ENCODE measurements at places on chromosomes 11 and 22. TPM values are rescaled to one million over a fixed set of nuclear protein-coding genes. Genes with fewer than 3 reads are reported as not detected.

GRCh38 chr11:326842-327580, 6.4 kb upstream of the IFITM3 start:
- peak; percentile 97 for DNase-seq
- peak overlapping the region; percentile 89 for H3K27ac ChIP-seq
- no peaks in the 10 kb centered on the region for H3K27me3 ChIP-seq
- H3K4me1 ChIP-seq, result no peaks in the 10 kb centered on the region
- H3K4me3 ChIP-seq, result peak overlapping the region; percentile 11
- no peaks in the 10 kb centered on the region for H3K36me3 ChIP-seq

DNA sequence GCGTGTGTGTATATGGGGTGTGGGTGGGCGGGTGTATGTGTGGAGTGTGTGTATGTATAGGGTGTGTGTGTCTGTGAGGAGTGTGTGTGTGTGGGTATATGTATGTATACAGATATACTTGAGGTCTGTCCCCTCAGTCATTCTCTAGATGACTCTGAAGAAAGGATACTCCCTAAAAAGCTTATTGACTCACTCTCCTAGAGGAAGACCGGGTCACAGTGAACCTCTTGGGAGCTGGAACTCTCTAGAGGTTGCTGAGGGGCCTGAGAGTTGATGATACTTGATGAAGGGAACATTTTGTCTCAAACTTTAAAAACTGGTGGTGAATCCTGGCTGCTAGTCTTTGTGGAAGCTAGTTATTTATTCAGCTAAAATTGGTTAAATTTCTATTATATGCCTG, 15.1 kb downstream of the STX3 start:
- no peak overlapping the region for H3K27ac ChIP-seq
- no peak overlapping the region for H3K4me3 ChIP-seq
- no peaks in the 10 kb centered on the region for H3K27me3 ChIP-seq
- no peaks in the 10 kb centered on the region for H3K36me3 ChIP-seq

DNA sequence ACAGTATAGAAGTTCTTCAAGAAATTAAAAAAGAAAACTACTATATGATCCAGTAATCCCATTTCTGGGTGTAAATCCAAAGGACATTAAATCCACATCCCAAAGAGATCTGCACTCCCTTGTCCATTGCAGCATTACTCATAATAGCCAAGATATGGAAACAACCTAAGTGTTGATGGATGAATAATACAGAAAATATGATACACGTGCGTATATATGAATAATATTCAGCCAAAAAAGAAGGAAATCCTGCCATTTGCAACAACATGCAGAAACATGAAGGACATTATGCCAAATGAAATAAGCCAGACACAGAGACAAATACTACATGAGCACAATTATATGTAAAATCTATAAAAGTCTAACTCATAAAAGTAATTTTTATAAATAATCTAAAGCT, 306.3 kb upstream of the ANO3 start:
- no peak overlapping the region for H3K4me3 ChIP-seq
- H3K27me3 ChIP-seq, result no peaks in the 10 kb centered on the region
- H3K27ac ChIP-seq, result no peak overlapping the region
- no peaks in the 10 kb centered on the region for H3K36me3 ChIP-seq
- no peaks in the 10 kb centered on the region for H3K4me1 ChIP-seq

- no peak for DNase-seq
Observed at GRCh38 chr22:43707648-43708047, 104.5 kb downstream of the EFCAB6 start.

DNA sequence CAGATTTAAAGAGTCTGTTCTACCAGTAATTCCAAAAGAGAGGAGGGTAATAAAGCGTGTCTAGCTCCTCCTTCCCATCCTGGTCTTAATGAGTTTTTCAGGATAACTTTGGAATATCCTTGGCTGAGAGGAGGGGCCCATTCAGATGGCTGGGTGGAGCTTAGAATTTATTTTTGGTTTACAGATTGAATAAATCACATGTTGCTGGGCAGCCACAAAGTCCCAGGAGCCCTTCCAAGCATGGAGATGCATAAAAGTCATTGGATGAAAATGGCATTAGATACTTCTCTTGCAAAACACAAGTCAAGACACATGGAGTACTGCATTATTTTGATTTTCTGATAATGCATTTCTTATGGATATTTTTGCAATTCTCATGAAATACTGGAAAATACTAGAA, 139.0 kb downstream of the TRPC6 start:
- H3K4me1 ChIP-seq, result peaks cover 6% of the 10 kb centered on the region
- DNase-seq, result no peak
- no peaks in the 10 kb centered on the region for H3K36me3 ChIP-seq
- H3K4me3 ChIP-seq, result no peak overlapping the region
- H3K27ac ChIP-seq, result no peak overlapping the region

TRIM49 gene
- not detected for total RNA-seq

DNA sequence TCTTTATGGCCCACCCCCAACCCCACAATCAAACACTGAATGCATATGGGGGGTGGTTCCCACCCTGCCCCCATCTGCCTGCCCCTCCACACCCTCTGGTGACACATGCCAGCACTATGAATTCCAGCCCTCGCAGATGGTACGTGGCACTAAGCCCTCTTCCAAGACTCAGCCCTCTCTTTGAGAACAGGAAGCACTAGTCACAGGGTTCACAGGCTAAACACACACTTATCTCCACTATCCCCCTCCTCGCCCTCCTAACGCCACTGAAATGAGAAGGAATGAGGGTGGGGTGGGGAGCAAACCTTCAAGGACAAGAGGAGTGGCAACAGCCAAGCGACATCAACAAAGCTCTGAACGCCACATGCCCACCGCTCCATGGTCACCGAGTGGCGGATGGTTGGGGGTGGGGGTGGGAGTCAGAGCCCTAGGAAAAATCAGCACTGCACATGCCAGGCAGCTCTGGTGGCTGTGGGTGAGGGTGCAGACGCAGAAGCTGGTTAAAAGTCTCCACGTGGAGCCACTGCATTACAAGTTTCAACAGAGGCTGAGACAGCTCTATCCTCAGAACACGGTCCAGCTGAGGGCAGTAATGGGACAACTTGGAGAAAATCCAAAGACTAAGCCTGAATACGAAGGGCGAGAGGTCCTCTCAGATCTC, 33.6 kb downstream of the TMEM184B start:
- no peaks in the 10 kb centered on the region for H3K4me1 ChIP-seq
- peak overlapping the region; percentile 27 for H3K27ac ChIP-seq
- H3K4me3 ChIP-seq, result no peak overlapping the region
- H3K36me3 ChIP-seq, result peaks cover 16% of the 10 kb centered on the region
- H3K27me3 ChIP-seq, result no peaks in the 10 kb centered on the region
- DNase-seq, result no peak

FADD gene
- total RNA-seq, result 33.6 TPM

GPHA2 gene
- not detected for total RNA-seq

GRCh38 chr11:116603728-116604323, 169.0 kb downstream of the BUD13 start:
- no peak overlapping the region for H3K27ac ChIP-seq
- no peaks in the 10 kb centered on the region for H3K27me3 ChIP-seq
- H3K4me1 ChIP-seq, result no peaks in the 10 kb centered on the region
- no peak overlapping the region for H3K4me3 ChIP-seq
- DNase-seq, result no peak
- H3K36me3 ChIP-seq, result no peaks in the 10 kb centered on the region

MMP27 gene
- total RNA-seq, result not detected

DNA sequence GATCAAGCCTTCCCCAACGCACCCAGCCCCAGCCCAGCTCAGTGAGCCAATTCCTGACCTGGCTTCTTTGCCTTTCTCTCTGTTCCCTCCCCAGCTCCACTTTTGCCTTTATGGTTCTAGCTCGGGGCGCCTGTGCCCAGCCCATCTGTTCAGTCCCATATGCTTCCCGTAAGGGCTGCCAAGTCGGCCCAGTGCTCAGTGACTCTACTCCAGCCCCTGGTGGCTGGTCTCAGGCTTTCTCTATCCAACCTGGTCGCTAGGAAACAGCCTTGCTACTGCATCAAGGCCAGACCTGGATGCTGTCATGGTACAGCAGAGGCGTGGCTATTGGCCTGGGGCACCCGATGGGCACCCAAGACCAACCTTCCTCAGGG, 178.0 kb downstream of the DSCAML1 start:
- H3K4me3 ChIP-seq, result no peak overlapping the region
- H3K36me3 ChIP-seq, result no peaks in the 10 kb centered on the region
- no peaks in the 10 kb centered on the region for H3K4me1 ChIP-seq
- no peaks in the 10 kb centered on the region for H3K27me3 ChIP-seq
- no peak for DNase-seq

DEUP1 gene
- total RNA-seq, result not detected

DNA sequence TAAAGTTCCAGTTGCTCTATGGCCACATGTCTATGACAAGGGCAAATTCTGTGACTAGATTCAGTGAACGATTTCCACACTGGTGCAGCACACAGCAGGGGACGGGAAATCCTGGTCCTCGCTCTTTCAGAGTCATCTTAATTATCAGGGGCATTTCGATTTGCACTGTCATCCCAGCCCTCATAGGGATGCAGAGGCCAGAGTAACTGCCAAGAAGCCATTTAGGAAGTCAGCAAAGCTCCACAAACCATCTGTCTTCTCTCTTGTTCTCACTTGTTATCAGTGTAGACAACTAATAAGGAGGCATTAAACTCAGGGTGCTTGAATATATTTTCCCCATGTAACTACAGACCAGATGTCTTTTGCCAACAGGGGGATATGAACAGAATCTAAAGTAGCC, 151.7 kb downstream of the STK33 start:
- H3K36me3 ChIP-seq, result no peaks in the 10 kb centered on the region
- no peak for DNase-seq
- no peaks in the 10 kb centered on the region for H3K4me1 ChIP-seq
- no peaks in the 10 kb centered on the region for H3K27me3 ChIP-seq
- no peak overlapping the region for H3K4me3 ChIP-seq

DNA sequence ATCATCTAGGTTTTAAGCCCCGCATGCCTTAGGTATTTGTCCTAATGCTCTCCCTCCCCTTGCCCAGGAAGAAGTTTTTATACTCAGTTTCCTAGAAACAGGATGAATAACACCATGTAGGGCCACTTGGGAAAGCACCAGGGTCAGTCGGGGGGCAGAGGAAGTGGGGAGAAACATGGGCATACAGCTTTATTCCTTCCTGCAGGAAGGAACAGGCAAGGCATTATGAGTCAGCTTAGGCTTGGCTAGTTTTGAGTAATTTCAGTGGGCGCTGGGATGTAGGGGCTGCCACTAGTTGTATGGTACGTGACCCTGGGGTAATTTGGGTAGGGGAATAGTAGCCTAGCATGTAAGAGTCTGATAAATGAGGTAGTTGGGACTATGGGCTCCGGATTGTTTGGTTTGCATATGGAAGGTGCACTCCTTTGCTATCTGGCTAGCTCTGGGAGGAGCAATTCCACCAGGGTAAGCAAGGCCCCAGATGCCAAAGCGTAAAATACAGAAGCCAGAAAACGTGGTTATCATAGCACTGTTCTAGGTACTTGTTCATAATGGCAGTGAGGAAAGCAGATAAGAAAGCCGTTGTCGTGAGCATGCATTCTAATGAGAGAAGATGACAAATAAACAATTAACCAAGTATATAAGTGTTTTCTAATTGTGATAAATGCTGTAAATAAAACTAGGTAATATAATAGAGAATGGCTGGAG, 24.8 kb downstream of the ACER3 start:
- H3K4me1 ChIP-seq, result peaks cover 5% of the 10 kb centered on the region
- H3K27ac ChIP-seq, result no peak overlapping the region
- no peak for DNase-seq

DNA sequence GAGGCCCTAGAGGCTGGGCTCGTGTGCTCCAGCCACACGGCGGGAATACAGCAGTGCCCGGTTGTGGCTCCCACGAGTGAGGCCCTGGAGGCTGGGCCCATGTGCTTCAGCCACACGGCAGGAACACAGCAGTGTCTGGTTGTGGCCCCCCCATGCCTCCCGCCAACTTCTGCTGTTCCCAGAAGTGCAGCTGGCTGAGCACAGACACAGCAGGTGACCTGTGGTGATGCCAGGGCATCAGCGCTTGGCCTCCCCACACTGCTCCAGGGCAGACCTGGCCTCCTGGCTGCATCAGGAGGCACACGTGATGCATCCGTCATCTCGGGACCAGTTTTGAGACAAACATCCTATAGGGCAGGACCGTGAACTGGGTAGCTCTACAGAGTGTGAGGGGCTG, 110.3 kb downstream of the KCNQ1OT1 start:
- H3K4me3 ChIP-seq, result no peak overlapping the region
- H3K27me3 ChIP-seq, result no peaks in the 10 kb centered on the region
- H3K4me1 ChIP-seq, result no peaks in the 10 kb centered on the region
- DNase-seq, result no peak
